ENCODE measurements at places on chromosomes 11 and 22.

GRCh38 chr11:33362051-33362910, 105.1 kb downstream of the HIPK3 start:
- no peak for DNase-seq

DNA sequence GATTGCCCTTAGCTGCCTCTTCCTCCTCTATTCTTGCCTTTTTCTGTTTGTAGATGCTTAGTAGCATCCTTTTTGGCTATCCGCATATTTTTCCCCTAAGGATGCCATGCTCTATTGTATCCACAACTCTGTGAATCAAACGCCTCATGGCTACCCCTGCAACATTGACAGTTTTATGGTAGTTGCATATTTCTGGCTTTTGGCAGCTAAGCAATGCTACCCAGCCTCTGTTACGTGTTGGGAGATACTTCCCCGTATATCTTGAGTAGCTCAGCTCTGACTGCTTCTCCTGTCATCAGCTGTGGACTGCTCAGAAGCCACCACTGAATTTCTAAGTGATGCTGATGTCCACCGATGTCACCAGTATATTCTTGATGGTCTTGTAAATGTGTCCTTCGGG, 15.1 kb upstream of the SLC3A2 start:
- no peak for DNase-seq

DNA sequence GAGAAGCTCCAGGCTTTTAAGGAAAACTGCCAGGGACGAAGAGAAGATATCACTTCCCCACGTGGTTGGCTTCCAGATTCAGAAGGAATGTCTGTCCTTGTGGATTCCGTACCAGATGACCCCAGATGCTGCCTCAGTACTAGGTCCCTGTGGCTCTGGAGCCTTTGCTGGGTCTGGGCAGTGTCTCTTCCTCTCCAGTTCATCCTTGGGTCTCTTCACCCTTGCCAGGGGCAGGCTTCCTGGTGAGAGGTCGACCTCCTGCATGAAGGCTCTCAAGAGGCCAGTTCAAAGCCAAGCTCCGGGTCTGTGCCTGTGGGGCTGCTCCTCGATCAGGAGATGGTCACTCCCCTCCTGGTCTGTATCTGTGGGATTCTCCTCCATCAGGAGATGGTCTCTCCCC, 74.7 kb upstream of the B3GAT1 start:
- DNase-seq = no peak

DNA sequence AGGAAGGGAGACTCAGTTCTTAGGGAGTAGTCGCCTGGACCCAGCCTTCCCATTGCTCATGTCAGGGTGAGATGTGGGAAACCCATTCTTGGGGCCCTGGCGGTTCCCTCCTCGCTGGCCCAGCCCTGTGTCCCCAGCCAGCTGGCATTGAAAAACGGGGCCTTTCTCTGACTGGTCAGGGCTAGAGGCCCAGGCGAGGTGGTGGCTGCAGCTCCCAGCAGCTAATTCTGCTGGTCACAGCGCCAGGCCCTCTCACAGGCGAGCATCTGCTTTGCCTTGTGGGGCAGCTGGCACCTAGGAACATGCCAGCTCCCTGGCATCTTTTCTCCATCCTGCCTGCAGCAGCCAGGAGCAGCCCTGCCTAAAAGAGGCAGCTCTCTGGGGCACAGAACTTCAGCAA, 20.1 kb downstream of the TSPAN18 start:
- no peak for DNase-seq

GRCh38 chr11:3382613-3383285, 3.8 kb upstream of the ZNF195 start:
- no peak for DNase-seq

DNA sequence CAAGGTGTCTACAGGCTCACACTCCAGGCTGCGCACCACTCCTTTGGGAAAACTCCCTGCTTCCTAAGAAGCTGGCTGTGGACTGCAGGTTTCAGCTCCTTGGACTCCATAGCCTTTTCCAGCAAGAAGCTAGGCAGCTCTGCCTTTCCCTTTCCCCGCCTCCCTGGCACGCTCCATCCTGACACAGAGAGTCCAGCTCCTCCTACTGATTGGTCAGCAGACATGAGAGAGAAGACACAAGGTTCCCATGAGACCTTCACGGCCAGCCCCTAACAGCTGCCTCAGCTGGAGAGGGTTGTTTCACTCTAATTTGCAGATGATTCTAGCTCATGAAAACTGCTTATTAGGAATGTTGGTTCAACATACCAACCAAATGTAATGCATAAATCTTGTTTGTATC, 27.6 kb downstream of the TENM4 start:
- no peak for DNase-seq

- DNase-seq = no peak
Observed at GRCh38 chr11:96026310-96026709, 102.4 kb upstream of the MTMR2 start.

DNA sequence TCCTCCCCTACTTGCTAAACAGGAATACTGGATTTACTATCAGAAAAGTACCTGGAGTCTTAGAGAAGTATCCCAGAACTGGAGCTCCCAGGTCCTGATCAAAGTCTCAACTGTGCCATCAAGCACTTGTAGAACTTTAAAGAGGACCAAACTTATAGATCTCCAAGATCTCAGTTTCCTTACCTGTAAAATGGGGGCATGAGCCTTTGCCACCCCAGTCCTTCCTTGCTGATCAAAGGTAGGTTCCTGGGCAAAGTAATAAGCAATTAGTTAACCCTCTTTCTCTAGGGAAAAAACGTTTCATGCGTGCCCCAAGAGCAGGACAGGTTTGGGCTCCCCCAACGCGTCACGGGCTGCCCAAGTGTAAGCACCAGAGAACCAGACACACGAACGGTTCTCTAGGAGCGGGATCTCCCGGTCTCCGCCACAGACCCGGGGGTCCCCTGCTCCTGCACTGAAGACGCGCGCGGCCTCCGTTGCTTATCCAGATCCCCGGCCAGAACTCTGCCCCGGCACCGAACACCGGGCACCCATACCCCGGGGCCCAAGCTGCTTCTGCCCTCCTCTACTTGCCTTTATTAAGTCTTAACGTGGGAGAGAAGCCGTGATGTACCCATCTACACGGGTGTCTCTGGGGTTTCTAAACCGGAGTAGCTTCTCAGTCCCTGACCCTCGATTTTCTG, 505 bp downstream of the ZNF214 start:
- no peak for DNase-seq
